ENCODE measurements at places on chromosomes 2 and 18.

- DNase-seq = no peak
These were observed 59.0 kb upstream of the ODC1 start for GRCh38 chr2:10507106-10507505.

GRCh38 chr2:165522719-165523118 is 53.2 kb downstream of the CSRNP3 start:
- DNase-seq = no peak

DNA sequence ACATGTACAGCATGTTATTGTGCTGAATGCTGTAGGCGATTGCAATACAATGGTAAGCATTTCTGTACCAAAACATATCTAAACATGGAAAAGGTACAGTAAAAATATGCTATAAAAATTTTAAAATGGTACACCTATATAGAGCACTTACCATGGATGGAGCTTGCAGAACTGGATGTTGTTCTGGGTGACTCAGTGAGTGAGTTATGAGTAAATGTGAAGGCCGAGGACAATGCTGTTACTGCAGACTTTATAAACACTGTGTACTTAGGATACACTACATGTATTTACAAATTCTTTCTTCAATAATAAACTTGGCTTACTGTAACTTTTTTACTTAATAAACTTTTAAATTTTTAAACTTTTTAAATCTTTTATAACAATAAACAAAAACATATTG is 473.4 kb upstream of the UBE2E3 start:
- peak; percentile 31 for DNase-seq

- DNase-seq = peak; percentile 71
These were observed 415.0 kb downstream of the TMX3 start for GRCh38 chr18:68299906-68300305.

- no peak for DNase-seq
These were observed 62.4 kb downstream of the NCAPH start for GRCh38 chr2:96397756-96398530.

DNA sequence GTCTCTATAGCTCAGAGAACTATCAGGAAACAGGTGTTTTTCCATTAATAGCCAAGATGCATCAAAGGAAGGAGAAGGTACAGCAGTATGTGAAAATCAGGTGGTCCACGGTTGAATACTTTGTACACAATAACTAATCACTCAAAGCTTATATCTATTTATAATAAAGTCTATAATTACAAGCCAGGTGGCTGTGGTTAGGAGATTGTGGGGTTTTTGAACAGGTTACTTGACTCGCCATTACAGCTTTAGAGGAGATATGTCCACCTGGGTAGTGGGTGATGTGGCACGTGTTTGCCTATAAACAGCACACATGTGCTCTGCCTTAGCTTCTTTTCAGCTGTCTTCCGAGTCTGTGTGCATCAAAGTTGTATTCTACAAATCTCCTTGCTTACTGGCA is 892.2 kb upstream of the ZEB2 start:
- DNase-seq = no peak

DNA sequence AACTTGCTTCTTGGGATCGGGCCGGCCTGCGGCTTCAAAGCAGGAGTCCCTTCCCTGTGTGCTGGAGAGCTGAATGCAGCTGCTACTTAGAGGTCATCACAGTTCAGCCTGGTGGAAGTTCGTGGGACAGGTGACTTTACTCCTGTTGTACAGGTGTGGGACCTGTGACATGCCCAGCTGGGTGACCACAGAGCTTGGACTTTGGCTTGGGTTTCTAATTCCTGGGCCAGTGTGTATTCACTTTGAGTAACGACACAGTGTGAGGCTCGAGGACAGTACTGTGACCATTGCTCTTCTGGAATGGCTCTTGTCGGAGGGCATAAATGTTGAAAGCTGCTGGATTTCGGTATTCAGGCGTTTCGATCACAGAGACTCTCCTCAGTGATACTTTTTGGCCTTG is 114.5 kb downstream of the STPG4 start:
- DNase-seq = no peak

DNA sequence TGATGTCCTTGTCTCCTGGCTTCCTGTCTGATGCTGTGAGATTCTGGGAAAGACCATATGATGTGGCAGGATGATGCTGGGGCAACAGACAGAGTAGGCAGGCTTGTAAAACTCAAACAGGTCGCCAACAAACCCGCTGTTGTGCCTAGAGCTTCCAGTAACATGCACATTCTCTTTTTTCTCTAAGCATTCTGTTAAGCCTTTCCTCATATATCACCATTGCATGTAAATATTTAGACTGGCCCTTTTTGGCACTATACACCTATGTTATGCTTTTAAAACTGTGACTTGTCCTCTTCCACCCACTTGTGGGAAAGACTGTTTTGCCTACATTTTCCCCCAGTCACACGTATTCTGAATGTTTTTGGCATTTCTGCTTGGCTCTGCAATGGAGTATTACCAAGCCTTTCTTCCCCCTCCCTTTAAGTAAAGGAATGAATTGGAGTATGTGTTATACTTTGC is 250.4 kb upstream of the TANK start:
- no peak for DNase-seq

DNA sequence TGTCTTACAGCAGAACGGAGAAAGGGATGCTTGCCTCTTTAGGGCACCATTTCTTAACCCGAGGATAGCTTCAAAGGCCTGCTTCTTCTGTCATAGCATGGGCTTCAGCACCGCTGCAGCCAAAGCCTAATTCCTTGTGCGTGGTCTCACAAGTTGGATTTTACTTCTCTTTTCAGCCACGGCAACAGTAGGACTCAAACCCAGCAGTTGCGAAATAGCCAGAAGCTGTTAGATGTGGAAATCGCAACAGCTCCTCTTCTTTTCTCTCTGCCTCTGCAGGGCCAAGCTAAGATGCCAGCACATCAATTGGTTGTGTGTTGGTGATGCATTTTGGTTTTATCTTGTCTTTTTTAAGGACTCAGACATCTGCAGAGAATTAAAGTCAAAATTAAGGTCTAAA is 3.1 kb downstream of the NRXN1 start:
- DNase-seq = no peak

- no peak for DNase-seq
These were observed 183.8 kb upstream of the CTAGE1 start for GRCh38 chr18:22601481-22601880.

DNA sequence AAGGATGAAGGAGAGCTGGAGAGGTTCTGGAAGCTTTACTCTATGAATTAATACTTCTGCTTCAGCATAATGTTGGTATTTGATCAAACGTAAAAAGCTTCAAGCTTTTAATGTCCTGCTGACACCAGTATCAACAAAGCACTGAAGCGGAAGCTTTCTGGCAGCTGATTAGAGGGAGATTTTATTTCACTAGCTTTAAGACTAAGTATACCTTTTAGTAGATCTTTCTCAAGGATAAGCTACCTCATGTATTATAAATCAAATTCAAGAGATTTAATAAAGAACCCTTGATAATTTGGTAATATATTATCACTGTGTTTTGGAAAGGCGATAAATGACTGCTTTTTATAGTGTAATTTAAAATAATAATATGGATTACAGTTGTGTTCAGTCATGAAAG is 128.0 kb upstream of the CD302 start:
- no peak for DNase-seq

Data from epithelial cell of prostate (primary cell).